ENCODE measurements at places on chromosomes 5 and 9.

DNA sequence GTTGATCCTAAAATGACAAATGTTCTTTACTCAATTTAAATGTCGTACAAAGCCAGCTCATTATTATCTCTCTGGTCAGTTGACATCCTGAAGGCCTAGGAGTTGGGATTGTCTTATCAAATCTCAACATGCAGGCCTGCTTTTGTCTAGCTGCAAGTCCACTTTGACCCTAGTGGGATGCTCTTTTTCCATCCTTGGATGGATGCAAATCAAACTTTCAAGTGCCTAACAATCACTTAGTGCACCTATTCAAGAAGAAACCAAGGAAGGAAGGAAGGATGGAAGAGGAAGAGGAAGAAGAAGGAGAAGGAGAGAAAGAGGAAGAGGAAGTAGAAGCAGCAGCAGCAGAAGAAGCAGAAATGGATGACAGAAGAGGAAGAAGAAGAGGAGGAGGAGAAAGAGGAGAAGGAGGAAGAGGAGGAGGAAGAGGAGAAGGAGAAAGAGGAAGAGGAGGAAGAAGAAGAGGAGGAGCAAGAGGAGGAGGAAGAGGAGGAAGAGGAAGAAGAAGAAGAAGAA lies 109.6 kb downstream of the PIK3R1 start:
- no peak for DNase-seq

DNA sequence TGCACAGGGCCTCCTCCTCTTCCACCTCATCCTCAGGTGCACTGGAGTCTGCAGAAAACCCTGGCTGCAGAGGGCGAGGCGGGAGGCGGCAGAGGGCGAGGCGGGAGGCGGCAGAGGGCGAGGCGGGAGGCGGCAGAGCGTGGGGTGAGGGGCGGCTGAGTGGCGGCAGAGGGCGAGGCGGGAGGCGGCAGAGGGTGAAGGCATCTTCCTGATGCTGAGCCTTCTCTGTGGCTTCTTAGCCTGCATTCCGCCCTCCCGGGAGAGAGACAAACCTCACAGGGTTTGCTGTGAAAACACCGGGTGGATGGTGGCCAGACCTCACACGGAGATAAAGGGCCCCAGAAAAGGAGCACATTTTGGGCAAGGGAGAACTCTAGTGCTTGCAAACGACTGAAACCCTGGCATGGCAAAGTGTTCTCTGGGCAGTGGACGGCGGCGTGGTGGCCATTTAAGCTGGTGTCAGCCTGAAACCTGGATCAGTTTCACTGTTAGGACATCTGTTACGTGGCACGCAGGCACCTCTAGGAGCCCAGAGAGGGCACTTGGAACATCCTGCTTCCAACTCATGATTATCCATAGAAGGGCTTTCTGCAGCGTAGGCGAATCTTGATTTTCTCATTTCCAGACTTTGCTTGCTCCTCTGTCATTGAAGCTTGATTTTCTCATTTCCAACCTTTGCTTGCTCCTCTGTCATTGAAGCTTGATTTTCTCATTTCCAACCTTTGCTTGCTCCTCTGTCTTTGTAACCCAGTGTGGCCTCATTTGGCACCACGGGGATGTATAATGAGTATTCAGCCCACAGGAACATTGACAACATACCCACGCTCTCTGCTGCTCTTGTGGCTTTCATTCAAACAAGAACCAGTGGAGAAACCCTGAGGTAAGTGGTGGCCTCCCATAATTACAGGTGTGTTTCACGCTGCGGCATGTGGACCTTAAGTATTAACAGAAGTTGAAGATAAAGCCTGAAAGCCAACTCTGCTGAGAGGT lies 16.3 kb upstream of the PLEKHG4B start:
- DNase-seq = no peak

- no peak for DNase-seq
Measured at GRCh38 chr9:112764837-112765236, 14.3 kb downstream of the SNX30 start.

GRCh38 chr9:126673689-126674364 lies 60.1 kb downstream of the LMX1B start:
- no peak for DNase-seq

DNA sequence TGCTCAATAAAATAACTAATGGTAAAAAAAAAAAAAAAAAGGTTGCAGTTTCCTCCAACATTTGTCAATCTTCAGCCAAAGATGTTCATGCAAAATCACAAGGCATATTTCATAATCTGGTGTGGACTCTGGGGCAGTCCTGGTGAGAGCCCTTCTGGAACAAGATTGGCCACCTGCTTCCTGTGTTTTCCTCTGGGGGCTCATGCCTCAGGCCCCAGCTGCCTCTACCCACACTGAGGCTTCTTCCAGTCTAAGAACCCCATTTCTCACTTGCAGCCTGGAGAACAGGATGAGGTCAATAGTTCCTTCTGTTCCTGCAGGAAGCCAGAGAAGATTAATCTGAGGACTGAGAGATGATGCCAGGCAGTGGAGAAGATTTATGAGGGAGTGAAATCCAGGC lies 492.6 kb upstream of the BRINP1 start:
- DNase-seq = no peak

GRCh38 chr5:57524348-57525060 lies 41.9 kb upstream of the ACTBL2 start:
- DNase-seq = no peak

GRCh38 chr5:78552729-78553342 lies 95.7 kb downstream of the LHFPL2 start:
- DNase-seq = no peak

GRCh38 chr5:174606646-174607045 lies 117.7 kb upstream of the MSX2 start:
- no peak for DNase-seq

GRCh38 chr9:94882966-94883641 lies 156.6 kb downstream of the AOPEP start:
- DNase-seq = no peak

DNA sequence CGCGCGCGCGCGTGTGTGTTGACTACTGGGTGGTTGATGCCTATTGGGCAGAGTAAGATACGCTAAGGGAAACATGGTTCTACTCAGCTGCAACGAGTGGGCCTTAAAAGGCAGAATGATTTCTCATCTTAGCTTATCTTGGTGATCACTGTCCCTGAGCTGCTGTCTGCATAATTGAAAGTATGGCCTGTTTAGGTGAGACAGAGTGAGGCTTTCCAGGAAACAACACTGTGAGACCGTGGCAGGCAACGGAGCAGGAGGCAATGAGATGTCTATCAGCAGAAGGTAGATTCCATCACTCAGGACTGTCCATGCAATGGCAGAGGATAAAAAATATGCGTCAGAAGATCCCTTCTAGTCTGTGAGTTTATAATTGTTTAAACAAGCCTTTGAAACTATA lies 277.2 kb downstream of the TRIM32 start:
- DNase-seq = no peak
